Hematopoietic multipotent progenitor cell treated with erythropoietin and hydrocortisone succinate and interleukin-3 and kit ligand, for 8 days (in vitro differentiated cells): ENCODE measurements at places on chromosomes 16 and 17.

DNA sequence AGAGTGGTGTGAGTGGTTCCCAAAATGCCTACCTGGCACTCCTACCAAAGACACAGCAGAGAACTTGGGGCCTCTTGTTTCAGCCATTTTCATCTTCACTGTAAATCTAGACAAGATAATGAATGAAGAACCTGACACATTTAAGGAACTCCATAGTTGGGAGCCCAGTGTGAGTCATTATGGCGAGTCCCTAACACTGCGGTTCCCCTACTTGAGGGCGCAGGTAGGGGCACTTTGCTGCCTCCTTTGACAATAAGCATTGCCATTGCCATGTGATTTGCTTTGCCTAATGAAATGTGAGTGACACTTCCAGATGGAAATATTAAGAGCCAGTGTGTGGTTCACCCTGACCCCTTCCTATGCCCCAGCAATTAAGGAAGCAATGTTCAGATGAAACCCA lies 517.6 kb downstream of the MAF start:
- DNase-seq, result no peak

GRCh38 chr17:80737106-80738019 lies 192.7 kb downstream of the RPTOR start:
- DNase-seq, result no peak

- DNase-seq, result no peak
Measured at GRCh38 chr16:52035436-52035835, 511.5 kb downstream of the TOX3 start.

- DNase-seq, result no peak
Measured at GRCh38 chr17:50699410-50699809, 8.3 kb downstream of the ANKRD40 start.

DNA sequence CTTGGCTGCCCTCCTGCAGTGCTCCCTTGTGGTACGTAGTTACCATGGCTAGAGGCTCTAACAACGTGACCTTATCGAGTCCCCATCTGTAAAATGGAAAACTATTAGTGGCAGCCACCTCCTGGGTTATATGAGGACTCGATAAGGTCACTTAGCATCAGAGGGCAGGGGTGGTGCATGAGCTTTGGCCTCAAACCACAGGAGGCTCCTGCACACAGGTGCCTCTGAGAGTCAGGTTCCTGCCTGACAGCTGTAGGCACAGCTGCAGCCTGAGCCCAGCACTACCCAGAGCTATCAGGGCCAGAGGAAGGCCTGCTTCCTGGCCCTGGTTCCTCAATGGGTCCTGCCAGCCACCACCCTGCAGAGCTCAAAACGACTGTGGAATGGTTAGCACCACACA lies 57.2 kb upstream of the SEC14L1 start:
- peak; percentile 81 for DNase-seq
